ENCODE measurements at places on chromosomes 11 and 22.

DNA sequence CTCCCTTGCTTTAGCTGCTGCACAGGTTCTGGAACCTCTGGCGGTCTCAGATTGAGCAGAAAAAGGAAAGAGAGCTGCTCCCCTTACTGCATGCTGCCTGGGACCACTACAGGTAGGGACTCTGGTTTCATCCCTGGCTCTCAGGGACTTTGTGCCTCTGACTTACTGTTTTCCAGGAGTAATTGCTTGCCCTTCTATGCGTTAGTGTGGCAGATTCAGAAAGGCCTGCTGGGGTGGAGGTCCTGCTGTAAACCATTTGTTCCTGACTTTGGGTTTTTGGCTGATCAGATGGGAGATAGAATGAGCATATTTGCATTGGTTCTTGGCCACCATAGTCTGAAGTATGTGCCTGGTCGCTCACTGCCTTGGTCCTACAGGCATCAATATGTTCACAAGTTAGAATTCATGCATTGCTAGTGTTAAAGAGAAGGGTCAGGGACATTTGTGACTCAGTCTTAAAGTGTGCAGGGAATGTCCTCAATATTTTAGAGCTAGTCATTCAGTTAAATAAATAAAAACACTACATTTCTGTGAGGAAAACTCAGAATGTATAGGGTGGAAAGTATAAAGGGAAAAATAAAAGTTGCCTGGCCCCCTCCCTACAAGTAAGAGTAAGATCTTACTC lies 78.0 kb downstream of the PISD start:
- DNase-seq: peak; percentile 57

GRCh38 chr22:30291058-30291892 lies 2.0 kb upstream of the CASTOR1 start:
- peak; percentile 66 for DNase-seq

DNA sequence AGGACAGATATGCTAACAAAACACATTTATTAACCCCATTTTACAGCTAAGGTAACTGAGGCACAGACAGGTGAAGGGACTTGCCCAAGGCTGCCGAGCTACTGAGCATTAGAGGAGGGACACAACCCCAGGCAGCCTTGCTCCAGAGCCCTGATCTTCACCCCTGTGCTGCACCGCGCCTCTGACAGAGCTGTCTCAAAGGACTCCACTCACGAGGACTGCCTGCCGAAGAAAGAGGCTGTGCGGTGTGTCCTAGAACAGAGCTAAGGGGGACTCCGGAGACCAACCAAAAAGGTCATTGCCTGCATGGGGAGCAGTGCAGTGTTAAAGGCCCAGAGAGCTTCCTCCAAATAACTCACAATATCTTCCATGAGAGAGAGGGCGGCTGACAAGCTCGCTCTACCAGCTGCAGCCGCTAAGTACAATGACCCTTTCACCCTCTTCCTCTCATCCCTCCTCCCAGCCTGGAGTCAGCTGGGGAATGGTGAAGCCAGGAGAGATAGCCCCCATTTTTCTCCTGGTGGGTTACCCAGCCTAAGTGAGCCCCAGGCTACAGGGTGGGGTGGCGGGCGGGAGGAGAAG lies 119.2 kb downstream of the DSCAML1 start:
- DNase-seq: no peak

DNA sequence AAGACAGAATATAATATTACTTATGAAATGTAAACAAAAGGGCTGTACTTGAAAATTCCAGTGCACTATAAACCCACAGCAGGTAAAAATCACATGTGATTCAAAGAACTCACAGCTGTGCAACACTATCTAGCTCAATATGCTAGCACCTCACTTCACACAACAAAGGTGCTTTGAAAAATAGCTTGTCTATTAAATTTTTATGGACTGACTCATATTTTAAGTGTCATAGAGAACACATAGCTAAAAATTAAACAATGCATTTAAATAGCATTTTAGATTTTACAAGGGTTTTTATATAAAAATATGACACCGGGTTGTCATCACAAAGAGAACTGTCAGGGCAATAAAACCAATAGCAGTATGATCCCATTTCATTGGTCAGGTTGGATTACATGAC lies 1390.5 kb upstream of the TENM4 start:
- DNase-seq: no peak

DNA sequence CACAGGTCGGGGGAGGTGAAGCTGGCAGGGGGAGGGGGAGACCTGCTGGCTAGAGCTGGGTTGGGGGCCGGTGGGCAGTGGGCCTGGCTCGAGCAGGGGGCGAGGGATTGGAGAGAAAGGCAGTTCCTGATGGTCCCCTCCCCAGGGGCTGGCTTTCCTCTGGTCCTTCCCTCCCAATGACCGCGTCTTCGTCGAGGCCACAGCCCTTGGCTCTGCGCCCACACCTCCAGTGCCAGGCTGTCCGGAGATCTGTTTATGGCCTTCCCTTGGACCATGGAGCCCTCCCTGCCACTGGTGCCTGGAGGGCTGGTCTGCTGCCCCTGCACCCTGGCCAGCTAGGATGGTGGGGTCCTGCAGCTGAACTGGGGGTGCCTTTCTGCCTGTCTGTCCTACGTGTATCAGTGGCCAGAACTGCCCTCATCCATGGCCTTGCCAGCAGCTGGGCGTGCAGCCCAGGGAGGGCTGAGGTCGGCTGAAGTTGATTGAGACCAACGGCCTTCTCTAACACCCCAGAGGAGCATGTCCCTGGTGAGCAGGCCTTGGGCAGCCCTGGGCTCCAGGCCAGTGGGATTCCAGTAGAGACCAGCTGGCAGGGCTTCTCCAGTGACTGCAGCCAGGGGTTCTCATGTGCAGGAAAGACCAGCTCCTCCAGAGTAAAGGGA lies 12.3 kb downstream of the TANGO2 start:
- no peak for DNase-seq

DNA sequence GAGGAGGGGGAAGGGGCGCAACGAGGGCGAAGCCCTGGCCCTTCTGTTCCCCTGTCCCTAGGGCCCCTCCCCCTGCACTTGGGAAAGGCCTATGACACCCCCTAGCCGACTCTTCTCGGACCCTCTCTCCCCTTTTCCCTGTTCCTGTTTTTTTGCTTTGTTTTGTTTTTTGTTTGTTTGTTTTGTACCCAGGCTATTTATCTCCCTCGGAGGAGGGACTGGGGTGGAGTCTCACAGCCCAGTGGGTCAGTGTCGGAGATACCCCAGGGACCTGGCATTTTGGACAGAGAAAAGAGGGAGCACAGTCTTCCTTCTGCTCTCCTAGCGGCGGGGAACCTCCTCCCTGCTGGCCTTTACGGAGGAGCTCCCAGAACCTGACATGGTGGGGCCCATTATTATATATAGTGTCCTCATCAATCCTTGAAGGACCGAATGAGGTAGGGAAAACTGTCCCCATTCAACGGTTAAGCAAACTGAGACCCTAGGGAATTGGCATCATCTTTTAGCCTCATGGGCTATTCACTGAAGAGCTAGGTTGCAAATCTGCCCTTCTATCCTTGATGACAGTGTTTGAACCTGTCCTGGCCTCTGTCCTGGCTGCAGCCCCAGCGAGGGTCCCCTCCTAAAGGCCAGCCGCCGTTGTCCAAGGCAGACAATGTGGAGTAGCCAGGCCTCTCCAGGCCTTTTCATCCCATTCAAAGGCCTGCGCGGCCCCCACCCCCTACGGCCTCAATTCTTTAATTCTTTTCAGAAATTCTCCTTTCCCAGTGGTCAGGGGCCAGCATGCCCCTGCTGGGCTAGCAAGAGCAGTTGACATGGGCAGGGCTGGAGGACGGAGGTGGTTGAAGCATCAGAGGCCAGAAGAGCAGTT lies 911 bp downstream of the EMID1 start:
- DNase-seq: no peak

DNA sequence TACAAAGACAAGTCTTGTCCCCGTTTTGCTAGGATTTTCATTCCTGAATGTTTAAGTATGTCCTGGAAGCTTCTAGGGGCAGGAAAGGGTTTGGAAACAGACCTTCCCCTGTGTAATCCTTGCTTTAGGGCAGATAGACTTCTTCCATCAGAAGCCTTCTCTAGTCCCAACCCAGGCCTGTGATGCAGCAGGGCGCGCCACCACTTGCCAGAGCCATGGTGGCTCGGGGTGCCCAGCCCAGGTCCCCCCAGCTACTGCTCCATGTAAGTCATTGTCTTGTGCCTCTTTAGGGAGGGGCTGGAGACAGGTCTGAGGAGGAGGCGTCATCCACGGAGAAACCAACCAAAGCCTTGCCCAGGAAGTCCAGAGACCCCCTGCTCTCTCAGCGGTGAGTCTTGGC lies 4.3 kb downstream of the NOL12 start:
- DNase-seq: no peak

DNA sequence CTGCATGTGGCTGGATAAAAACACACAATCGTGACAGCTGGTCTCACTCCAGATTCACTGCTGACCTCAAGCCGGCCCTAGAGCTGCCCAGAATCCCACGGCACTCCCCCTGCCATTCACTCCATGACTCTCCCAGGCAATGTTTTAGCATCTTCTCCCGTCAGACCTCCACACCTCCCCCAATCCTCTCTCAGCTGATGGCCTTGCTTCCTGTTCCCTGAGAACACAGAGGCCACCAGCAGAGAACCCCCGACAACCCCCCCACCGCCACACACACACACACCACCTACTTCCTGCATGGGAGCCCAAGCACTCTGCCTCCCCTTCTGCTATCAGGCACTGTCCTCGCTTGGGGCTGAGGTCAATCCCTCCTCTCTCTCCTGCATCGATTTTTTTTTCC lies 9.3 kb downstream of the TNKS1BP1 start:
- peak; percentile 87 for DNase-seq

GRCh38 chr22:49666146-49666809 lies 161.4 kb downstream of the BRD1 start:
- DNase-seq: no peak

GRCh38 chr11:2235588-2236326 lies 34.6 kb downstream of the ASCL2 start:
- DNase-seq: no peak

GRCh38 chr11:79610678-79611077 lies 169.8 kb upstream of the TENM4 start:
- DNase-seq: no peak

- no peak for DNase-seq
Measured at GRCh38 chr22:43827003-43827735, 15.1 kb upstream of the EFCAB6 start.

DNA sequence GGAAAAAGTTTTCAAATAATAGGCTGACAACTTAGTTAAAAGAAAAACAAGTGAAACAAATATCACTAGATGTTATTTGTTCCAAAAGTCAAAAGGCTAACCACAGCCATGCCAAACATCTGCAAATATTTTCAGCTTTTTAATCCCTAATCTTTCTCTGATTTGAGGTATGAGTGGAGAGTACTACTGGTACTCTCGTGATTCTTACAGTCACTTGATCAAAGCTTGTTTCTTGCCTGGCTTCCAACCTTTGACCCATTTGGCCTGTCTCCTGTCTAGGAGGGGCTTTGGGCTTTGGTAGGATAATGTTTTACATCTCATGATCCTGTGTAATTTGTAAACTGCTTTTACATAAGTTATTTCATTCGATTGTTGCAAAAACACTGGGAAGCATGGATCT lies 301.8 kb upstream of the SORL1-AS1 start:
- no peak for DNase-seq

GRCh38 chr11:115279813-115280761 lies 224.1 kb downstream of the CADM1 start:
- peak; percentile 61 for DNase-seq

- DNase-seq: no peak
Measured at GRCh38 chr11:9139628-9140357, 48.4 kb upstream of the SCUBE2 start.

GRCh38 chr11:1997755-1998154 lies at the start of gene H19:
Gene H19 (minus strand): TSS chr11:1997842.
- no peak for DNase-seq

DNA sequence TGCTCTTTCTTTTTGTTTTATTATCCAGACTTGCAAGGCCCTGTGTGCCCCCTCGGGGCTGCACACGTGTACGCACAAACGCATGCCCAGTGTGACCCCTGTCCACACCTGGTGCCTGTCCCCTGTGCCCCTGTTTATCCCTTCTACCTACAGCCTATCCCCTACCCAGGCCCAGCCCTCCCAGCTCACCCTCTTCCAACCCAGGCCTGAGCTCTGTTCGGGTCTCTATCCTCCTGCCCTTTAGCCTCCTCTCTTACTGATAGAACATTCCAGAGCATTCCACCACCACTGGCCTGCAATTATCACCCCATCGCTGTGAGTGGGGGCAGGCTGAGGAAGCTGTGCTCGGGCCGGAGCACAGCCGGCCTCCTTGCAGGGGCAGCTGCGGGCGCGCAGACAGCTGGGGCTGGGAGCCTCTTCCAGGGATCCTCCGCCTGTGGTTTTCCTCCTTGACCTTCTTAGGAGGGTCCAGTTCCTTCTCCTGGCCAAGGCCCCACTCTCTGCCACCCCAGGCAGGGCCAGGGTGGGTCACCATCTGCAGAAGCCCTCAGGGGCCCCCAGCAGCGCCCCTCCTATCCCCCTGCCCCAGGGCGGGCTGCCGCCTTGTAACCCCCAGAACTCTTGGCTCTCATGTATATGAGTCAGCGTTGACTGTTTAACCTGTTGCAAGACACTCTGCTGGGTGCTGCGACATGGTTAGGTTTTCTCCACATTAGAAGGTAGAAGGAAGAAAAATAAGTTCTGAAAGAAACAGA lies 41.8 kb upstream of the KCNQ1OT1 start:
- peak; percentile 89 for DNase-seq

GRCh38 chr22:19174106-19175025 lies 4.2 kb downstream of the SLC25A1 start:
- DNase-seq: peak; percentile 56

- DNase-seq: no peak
Measured at GRCh38 chr11:66889960-66890359, 33.1 kb downstream of the LRFN4 start.

DNA sequence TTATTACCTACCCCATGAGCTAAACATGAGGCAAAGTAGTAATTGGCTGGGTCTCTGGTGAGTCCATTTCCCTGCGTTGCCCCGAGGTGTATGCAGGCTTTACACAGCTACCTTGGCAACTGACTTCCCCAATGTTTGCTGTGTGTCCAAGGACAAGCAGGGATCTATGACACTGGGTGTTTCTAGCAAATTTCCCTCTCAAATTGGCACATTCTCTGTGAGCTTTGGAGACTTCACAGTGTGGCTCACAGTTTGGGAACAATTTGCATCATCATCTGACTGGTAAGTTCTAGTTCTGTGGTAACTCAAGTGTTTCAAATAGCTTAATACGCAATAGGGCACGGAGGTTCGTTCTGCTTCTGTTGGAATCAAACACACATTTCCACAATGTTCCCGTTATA lies 12.5 kb downstream of the NNMT start:
- DNase-seq: peak; percentile 83

- no peak for DNase-seq
Measured at GRCh38 chr11:43574411-43574810, 106.1 kb upstream of the HSD17B12 start.

DNA sequence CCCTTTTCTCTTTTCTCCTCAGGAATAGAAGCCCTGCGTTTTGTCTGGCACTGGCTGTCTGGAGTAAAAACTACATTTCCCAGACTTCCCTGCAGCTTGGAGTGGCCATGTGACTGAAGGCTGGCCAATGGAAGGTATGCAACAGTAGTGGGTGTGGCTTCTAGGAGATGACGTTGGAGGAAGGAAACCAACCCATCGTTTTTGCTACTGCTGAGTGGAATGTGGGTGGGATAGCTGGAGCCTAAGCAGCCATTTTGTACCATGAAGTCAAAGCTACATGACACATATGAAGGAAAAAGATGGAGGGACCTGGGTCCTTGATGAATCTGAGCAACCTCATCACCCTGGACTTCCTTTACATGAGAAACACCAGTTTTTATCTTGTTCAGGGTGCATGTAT lies 19.6 kb downstream of the FGF3 start:
- peak; percentile 36 for DNase-seq
